ENCODE measurements at places on chromosomes 13 and 19.
A peak's percentile ranks its signal among the peaks of the same experiment; 100 is the strongest.

GRCh38 chr13:90197722-90198121 is 1149.8 kb upstream of the MIR17HG start:
- DNase-seq: no peak

DNA sequence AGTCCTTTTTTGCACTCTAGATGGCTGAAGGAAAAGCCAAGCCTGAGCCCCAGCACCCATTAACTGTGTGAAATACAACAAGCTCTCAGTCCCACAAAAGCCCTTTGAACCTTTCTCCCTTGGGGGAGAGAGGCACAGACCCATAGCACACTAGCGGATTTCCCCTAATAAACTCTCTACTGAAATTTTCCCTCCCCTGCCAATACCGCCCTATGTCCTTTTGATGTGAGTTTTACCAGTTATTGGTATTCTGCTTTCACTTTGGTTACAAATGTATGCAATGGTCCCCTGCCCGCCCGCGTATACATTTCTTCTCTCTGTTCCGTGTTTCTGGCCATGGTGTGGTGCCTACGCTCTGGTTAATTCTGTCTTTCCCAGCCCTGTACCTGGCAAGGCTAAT is 54.0 kb upstream of the MYO16 start:
- DNase-seq: no peak

DNA sequence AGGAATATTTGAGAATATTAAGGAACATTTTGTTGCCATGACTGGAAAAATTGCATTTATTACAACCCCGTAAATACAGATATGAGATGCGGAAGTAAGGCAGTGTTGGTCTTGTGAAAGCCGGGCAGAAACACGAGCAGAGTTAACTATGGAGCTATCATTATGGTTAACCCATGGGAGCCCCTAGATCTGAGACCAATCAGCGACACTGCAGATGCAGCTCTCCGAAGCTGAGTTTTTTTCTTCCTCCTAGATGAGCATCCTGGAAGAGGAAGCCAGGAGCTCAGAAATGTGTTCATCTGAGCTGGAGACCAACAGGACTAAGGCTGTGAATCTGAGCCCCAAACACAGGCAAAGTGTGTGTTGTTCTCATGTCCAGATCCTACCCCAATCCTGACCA is 123.0 kb upstream of the KL start:
- DNase-seq: no peak

GRCh38 chr13:45143346-45143751 is 23.0 kb downstream of the GTF2F2 start:
- DNase-seq: no peak

DNA sequence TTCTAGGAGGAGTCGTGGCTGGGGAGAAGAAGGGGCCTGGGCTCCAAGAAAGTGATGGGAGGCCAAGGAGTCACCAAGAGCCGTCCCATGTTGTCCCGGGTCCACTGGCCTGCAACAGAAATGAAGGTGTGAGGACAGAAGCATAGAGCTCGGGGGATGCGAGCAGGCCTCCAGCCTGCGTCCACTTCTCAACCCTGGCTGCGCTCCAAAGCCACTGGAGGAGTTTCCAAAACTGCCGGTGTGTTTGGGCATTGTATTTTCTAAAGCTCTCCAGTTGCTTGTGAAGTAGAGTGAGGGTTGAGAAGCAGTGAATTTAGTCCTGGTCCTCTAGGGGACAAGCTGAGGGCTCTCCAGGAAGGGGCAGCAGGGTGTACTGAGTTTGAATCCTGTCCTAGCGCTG is 13.0 kb downstream of the FFAR2 start:
- no peak for DNase-seq

- no peak for DNase-seq
Observed at GRCh38 chr13:35603593-35604285, 127.2 kb upstream of the MAB21L1 start.

DNA sequence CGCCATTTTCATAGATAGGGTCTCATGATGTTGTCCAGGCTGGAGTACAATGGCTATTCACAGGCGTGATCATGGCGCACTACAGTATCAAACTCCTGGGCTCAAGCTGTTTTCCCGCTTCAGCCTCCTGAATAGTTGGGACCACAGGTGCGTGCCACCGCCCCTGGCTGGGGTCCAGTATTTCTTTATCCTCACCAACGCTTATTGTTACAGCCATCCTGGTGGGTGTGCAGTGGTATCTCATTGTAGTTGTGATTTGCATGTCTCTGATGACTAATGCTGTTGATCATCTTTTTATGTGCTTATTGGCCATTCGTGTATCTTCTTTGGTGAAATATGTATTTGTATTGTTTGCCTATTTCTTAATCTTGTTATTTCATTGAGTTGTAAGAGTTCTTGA is 49.0 kb downstream of the SIPA1L3 start:
- DNase-seq: no peak

GRCh38 chr13:108003626-108004025 is 211.7 kb downstream of the LIG4 start:
- DNase-seq: peak; percentile 10

GRCh38 chr13:59259165-59260000 is 904.3 kb downstream of the DIAPH3 start:
- DNase-seq: no peak

GRCh38 chr19:53192771-53193534 is at the start of gene ZNF665:
TSS of gene ZNF665 (minus strand) at chr19:53193358. CDS start at chr19:53182898, 10,460 bp downstream.
- DNase-seq: no peak

GRCh38 chr13:111411919-111412650 is 91.6 kb downstream of the TEX29 start:
- DNase-seq: no peak

DNA sequence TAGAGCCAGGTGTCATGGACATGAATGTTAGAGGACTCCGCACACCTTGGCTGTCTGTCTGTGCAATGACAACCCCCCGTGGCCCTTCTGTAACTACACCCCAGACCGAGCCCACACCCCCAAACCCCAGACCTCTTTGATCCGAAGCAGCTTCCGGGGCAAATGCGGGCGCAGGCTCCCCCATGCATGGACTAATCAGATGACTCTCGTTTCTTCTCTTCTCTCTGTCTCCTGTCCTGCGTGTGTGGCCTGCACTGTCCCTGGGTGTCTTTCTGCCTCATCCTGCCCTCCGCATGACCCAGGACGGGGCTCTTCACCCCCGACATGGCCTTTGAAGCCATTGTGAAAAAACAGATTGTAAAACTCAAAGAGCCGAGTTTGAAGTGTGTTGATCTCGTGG is 38.9 kb downstream of the TMED1 start:
- DNase-seq: no peak

- no peak for DNase-seq
Observed at GRCh38 chr13:51552027-51552426, 32.2 kb upstream of the WDFY2 start.

DNA sequence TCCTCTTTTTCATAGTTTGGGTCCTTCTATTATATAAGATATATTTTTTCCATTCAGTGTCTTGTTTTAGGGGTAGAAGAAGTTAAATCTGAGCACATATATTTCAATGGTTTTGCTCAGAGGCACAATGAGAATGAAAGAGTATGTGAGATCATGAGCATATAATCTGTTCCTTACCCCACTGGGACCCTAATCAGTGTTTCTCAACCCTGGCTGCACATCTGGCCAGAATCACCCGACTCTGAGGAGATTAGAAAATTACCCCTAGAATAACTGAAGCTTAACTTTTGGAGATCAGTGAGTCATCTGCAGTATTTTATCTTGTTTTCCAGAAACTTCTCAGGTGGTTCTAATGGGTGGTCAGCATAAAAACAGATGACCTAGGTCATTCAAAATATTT is 782 bp downstream of the CYSLTR2 start:
- no peak for DNase-seq

All from NCI-H510A treated with DMSO at 0.1 percent for 48 hours (cell line).